ENCODE measurements at places on chromosomes 16 and 17. TPM values are rescaled to one million over a fixed set of nuclear protein-coding genes. Genes with fewer than 3 reads are reported as not detected.
A peak's percentile ranks its signal among the peaks of the same experiment; 100 is the strongest.

DNA sequence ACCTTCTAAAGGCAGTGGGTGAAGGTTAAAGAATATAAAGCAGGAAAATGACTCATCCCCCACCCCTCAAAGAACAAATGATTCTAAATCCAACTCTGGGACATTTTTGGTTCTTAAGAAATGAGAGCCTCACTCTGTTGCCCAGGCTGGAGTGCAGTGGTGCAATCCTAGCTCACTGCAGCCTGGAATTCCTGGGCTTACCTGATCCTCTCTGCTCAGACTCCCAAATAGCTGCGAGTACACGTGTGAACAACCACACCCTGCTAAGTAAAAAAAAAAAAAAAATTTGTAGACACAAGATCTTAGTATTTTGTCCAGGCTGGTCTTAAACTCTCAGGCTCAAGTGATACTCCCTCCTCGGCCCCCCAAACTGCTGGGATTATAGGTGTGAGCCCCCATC lies 298.8 kb upstream of the MAF start:
- DNase-seq = no peak
- H3K27ac ChIP-seq = no peak overlapping the region
- no peak overlapping the region for H3K4me3 ChIP-seq
- H3K4me1 ChIP-seq = peaks cover 12% of the 10 kb centered on the region
- no peaks in the 10 kb centered on the region for H3K36me3 ChIP-seq
- H3K27me3 ChIP-seq = no peaks in the 10 kb centered on the region

- no peaks in the 10 kb centered on the region for H3K27me3 ChIP-seq
- no peaks in the 10 kb centered on the region for H3K36me3 ChIP-seq
- no peak overlapping the region for H3K4me3 ChIP-seq
- H3K4me1 ChIP-seq = peaks cover 13% of the 10 kb centered on the region
- H3K27ac ChIP-seq = no peak overlapping the region
- DNase-seq = no peak
These were observed 28.8 kb upstream of the GINS2 start for GRCh38 chr16:85717393-85718152.

GRCh38 chr17:17528696-17529652 lies 32.8 kb upstream of the RASD1 start:
- no peak for DNase-seq
- no peak overlapping the region for H3K4me3 ChIP-seq
- no peak overlapping the region for H3K27ac ChIP-seq
- H3K27me3 ChIP-seq = no peaks in the 10 kb centered on the region

DNA sequence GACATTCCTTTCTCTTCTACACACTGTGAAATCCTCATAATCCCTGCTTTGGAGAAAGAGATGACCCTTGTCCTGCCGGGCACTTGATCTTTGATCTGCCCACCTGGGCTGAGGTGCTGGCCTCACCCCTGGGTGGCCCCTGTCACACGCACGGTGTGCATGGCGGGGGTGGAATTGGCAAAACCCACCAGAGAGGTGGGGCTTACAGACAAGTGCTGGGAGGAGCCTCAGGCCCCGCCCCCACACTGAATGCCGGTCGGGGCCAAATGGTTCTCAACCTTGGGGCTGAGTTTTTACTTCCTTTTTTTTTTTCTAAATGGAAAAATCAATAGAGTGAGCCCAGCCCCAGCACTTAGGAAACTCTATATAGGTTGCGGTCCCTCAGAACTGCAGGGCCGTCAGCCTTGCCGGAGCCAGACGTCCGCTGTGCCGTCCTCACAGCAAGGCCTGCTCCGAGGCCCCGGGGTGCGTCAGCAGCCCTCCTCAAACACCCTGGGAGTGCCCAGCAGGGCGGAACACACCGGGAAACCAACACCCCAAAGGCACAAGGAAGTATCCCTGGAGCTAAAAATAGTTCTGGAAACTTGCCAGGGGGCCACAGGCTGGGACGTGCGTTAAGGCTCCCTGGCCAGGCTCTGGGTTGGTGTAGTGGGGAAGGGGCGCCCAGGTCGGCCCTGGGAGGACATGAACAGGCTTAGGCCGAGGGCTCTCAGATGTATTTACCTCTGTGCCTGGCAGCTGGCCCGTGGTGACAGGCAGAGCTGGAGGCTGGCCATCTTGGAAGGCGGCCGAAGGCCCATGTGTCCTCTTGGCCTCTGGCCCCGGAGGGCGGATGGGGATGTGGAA lies 11.0 kb downstream of the GPRC5C start:
- H3K4me3 ChIP-seq = no peak overlapping the region
- no peak overlapping the region for H3K27ac ChIP-seq
- H3K36me3 ChIP-seq = no peaks in the 10 kb centered on the region
- no peak for DNase-seq
- H3K27me3 ChIP-seq = no peaks in the 10 kb centered on the region

- no peaks in the 10 kb centered on the region for H3K36me3 ChIP-seq
- DNase-seq = no peak
- peaks cover 33% of the 10 kb centered on the region for H3K4me1 ChIP-seq
- no peak overlapping the region for H3K4me3 ChIP-seq
These were observed 115.9 kb downstream of the SEC14L1 start for GRCh38 chr17:77256710-77257109.

- no peak overlapping the region for H3K4me3 ChIP-seq
- no peaks in the 10 kb centered on the region for H3K27me3 ChIP-seq
- no peak for DNase-seq
- H3K4me1 ChIP-seq = peaks cover 13% of the 10 kb centered on the region
- peaks cover 41% of the 10 kb centered on the region for H3K36me3 ChIP-seq
These were observed 15.4 kb downstream of the SRP68 start for GRCh38 chr17:76056882-76057281.

DNA sequence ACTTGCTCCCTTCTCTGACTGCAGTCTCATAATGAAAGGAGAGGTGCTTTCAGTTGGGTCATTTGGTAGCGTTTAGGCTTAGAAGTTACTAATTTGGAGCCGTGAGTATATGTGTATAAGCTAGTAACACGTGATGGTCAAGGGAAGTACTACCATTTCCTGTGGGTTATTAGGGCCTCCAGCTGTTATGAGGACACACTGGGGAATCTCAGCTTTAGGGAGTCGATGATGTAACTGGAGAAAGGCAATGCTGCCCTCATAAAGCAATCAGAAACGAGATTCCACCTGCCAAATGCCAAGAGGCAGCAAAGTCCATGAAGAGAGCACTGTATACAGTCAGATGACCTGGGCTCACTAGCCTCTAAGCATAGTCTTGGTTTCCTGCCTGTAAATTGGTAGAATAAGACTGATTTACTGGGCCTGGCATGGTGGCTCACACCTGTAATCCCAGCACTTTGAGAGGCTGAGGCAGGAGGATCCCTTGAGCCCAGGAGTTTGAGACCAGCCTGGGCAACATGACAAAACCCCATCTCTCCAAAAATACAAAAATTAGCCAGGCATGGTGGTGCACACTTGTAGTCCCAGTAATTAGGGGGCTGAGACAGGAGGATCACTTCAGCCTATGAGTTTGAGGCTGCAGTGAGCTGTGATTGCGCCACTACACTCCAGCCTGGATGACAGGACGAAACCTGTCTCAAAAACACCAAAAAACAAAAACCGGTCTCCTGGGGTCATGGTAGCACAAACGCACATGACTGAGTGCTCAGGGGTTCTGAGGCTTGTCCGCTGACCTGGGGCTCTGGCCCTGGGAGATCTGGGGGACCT lies 53.0 kb downstream of the SF3B3 start:
- H3K36me3 ChIP-seq = peaks cover 21% of the 10 kb centered on the region
- DNase-seq = peak; percentile 41
- peaks cover 50% of the 10 kb centered on the region for H3K4me1 ChIP-seq
- H3K27ac ChIP-seq = no peak overlapping the region
- H3K4me3 ChIP-seq = no peak overlapping the region

- peaks cover 11% of the 10 kb centered on the region for H3K4me1 ChIP-seq
- H3K4me3 ChIP-seq = peak overlapping the region; percentile 73
These were observed 1.1 kb upstream of the NME2 start for GRCh38 chr17:51164911-51165679.

DNA sequence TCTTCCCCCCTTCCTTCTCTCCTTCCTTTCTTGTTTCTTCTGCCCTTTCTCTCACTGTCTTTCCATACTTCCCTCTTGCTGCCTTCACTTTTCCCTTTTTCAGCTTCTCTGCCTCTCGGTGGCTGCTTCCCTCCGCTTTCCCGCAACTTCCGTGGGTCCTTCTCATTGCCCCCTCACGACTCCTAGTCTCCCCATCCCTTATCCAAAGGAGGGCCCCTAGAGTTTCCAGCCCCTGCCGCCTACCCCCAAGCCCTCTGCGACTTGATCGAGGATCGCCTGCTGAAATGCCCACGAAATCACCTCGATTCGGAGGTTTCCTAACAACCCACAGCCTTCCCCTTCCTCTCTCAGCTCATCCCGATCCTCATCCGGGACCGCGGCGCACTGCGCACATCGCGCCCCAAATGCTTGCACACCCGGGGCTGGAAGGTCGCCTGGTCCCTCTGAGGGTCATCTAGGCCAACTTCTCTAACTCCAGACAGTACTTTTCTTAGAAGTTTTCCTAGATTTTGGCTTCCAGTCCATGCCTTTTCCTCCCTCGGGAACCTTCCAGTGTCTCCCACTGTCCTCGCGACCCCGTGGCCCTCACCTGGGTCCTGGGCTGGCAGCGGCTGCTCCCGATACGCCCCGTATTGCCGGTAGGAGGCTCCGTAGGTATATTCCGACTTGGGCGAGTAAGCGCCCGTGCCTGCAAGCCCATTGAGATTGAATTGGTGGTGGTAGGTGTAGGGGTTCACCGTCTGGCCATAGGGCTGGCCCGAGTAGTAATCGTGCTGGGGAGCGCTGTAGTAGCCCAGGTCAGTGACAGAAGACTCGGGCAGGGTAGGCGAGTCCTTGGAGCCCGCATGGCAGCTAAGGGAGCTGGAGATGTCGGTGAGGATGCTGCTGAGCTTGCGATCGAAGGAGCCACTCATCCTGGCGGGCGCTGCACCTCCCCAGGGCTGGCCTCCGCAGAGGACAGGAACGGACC lies 654 bp downstream of the DLX3 start:
- H3K4me1 ChIP-seq = peaks cover 20% of the 10 kb centered on the region
- no peak for DNase-seq
- H3K27me3 ChIP-seq = peaks cover 69% of the 10 kb centered on the region
- H3K27ac ChIP-seq = no peak overlapping the region

- H3K4me3 ChIP-seq = no peak overlapping the region
- H3K27ac ChIP-seq = no peak overlapping the region
- H3K4me1 ChIP-seq = peaks cover 2% of the 10 kb centered on the region
- H3K27me3 ChIP-seq = no peaks in the 10 kb centered on the region
These were observed 6.6 kb upstream of the GALK1 start for GRCh38 chr17:75771334-75772281.

DNA sequence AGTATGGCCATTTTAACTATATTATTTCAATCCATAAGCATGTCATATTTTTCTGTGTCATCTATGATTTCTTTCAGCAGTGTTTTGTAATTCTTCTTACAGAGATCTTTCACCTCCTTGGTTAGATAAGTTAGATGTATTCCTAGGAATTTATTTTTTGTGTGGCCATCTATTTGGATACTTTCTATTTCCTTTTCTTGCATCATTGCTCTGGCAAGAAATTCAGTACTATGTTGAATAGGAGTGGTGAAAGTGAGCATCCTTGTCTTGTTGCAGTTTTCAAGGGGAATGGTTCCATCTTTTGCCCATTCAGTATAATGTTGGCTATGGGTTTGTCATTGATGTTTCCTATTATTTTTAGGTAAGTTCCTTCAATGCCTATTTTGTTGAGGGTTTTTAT lies 15.1 kb upstream of the ABCA9 start:
- no peaks in the 10 kb centered on the region for H3K27me3 ChIP-seq
- H3K4me3 ChIP-seq = no peak overlapping the region
- H3K36me3 ChIP-seq = no peaks in the 10 kb centered on the region
- DNase-seq = no peak

DNA sequence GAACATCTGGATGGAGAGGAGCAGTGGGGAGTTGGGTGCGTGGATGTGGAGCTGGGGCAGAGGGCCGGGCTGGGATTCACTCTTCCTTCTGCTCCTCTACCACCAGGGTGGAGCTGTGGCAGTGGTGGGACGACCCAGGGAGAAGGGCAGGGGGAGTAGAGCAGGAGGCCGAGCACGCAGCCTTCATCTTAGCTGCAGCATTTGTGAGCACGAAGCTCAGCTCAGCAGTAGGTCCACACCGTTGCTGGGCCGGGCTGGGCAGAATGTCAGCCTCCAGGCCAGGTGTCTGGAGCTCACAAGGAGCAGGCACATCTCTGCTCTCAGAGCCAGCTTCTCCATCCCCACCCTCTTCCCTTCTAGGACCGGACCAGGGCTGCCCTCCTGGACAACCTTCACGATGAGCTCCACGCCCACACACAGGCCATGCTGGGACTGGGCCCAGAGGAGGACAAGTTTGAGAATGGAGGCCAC lies 55.7 kb downstream of the OR1D5 start:
- peaks cover 11% of the 10 kb centered on the region for H3K4me1 ChIP-seq
- no peak for DNase-seq
- H3K4me3 ChIP-seq = no peak overlapping the region
- H3K27me3 ChIP-seq = no peaks in the 10 kb centered on the region
- H3K36me3 ChIP-seq = no peaks in the 10 kb centered on the region
- H3K27ac ChIP-seq = no peak overlapping the region

DNA sequence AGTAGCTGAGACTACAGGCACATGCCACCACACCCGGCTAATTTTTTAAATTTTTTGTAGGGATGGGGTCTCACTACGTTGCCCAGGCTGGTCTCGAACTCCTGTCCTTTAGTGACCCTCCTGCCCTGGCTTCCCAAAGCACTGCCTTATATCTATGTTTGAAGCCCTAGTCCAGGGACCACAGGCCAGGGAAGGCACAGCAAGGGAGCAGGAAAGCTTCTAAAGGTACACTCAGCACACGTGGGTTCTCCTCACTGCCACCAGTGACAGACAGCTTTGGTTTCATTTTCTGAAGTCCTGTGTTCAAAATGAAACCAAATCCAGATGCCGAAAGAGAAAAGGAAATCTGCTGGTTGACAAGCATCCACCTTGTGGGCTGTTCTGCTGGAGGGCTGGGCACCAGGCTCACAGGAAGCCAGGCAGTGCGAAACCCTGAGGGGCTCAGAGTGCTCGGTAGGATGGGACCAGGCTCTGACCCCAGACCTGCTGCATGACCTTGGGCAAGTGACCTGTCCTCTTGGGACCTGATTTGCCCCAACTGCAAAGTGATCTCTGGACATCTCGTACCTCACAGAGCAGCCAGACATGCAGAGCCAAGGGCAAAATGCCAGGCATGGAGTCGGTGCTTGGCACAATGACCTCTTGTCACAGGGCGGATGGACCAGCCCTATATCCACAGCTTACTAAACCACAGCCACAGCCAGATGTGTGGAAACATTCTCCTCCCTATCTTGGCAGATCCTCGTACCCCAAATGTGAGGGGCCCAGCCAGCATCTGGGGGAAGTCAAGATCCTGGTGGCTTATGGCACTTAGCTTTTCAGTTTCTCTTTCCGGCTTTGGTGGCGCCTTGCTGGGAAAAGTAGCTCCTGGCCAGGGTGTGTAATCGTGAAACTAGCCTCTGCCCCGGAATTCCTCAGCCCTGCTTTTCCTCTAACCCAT lies 2.8 kb upstream of the SOCS1 start:
- no peak overlapping the region for H3K27ac ChIP-seq
- H3K36me3 ChIP-seq = no peaks in the 10 kb centered on the region
- H3K4me3 ChIP-seq = no peak overlapping the region
- peaks cover 18% of the 10 kb centered on the region for H3K4me1 ChIP-seq
- no peaks in the 10 kb centered on the region for H3K27me3 ChIP-seq

The CHST4 gene
- total RNA-seq = not detected

The KRTAP16-1 gene
- not detected for total RNA-seq

The PKMYT1 gene
- total RNA-seq = 3.9 TPM

The GAS2L2 gene
- 0.07 TPM for total RNA-seq

The LITAFD gene
- not detected for total RNA-seq

The ASPHD1 gene
- total RNA-seq = 43.3 TPM

Data from astrocyte (in vitro differentiated cells and primary cell).